ENCODE measurements at places on chromosomes 2 and 18. TPM values are rescaled to one million over a fixed set of nuclear protein-coding genes. Genes with fewer than 3 reads are reported as not detected.

Gene FAHD2A
- polyA plus RNA-seq: 27.5 TPM

Gene NXPH2
- polyA plus RNA-seq: 0.24 TPM

Gene RSAD2
- 3.7 TPM for polyA plus RNA-seq

Gene GBX2
- not detected for polyA plus RNA-seq

Gene APOB
- 14.1 TPM for polyA plus RNA-seq

Gene CHRNG
- not detected for polyA plus RNA-seq

Gene GPR45
- polyA plus RNA-seq: not detected

Gene ABCG5
- polyA plus RNA-seq: 2.3 TPM

Gene BOLL
- polyA plus RNA-seq: not detected

Gene HOXD1
- 8.2 TPM for polyA plus RNA-seq

Gene SCN7A
- 3.2 TPM for polyA plus RNA-seq

Gene CMPK2
- polyA plus RNA-seq: 5.5 TPM

Gene IL18R1
- polyA plus RNA-seq: 5.2 TPM

Gene RAB6C
- polyA plus RNA-seq: not detected

Gene UGT1A10
- 0.27 TPM for polyA plus RNA-seq

Gene FABP1
- polyA plus RNA-seq: 23,034 TPM

Gene LRP1B
- polyA plus RNA-seq: 0.64 TPM

Gene ACMSD
- 0.46 TPM for polyA plus RNA-seq

Gene ABCB11
- not detected for polyA plus RNA-seq

Gene SLC1A4
- polyA plus RNA-seq: 2.2 TPM

Gene SLC23A3
- 13.0 TPM for polyA plus RNA-seq

Gene CTDSP1
- 144 TPM for polyA plus RNA-seq

Gene UGT1A4
- 7.3 TPM for polyA plus RNA-seq

Gene MFSD6
- polyA plus RNA-seq: 24.4 TPM

Gene XDH
- polyA plus RNA-seq: 115 TPM

Gene DNAH6
- polyA plus RNA-seq: 0.24 TPM

Gene TEKT4
- polyA plus RNA-seq: not detected

Gene SOX11
- polyA plus RNA-seq: 0.03 TPM

Gene ABCG8
- polyA plus RNA-seq: 35.6 TPM

Gene RTP5
- 0.04 TPM for polyA plus RNA-seq

Gene SLC14A1
- polyA plus RNA-seq: not detected

Gene RAB6D
- polyA plus RNA-seq: 0.63 TPM

Gene TUBA4B
- 0.67 TPM for polyA plus RNA-seq
